NCI-H1436 treated with DMSO at 0.1 percent for 48 hours (cell line): ENCODE measurements at places on chromosomes 5 and 9.

DNA sequence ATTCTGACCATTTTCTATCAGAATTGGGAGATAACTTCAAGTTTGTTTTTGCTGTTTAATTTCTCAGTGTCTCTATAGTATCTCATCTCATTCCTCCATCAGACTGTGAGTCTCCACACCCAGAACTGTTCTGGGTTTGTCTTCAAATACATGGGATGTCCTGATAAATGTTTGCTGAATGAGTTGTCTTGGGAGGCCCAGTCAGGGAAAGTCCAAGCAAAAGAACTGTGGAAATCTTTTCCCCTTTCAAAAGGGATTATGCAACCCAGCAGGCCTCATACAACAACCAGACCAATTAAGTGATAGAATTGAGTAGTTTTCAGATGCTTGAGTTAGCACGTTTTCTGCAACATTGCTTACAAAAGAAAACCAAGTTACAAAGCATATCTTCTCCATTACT is 324.4 kb downstream of the BRINP1 start:
- DNase-seq: no peak

DNA sequence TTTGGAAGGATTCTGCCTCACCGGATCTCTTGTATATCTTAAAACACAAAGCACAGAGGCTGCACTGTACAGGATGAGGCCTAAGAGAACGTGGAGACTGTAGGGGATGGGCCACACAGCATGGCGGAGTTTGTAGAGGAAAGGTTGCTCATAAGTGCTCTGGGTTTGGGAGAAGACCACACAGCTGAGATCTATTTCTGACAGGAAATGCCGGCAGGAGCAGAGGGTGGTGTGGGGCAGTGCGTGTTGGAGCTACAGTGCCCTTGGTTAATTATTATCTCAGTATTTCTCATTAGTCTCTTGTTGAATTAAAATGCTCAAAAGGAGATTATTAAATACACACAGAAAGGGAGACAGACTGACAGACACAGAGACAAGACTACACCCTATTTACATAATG is 9.6 kb downstream of the PALM2AKAP2 start:
- no peak for DNase-seq

DNA sequence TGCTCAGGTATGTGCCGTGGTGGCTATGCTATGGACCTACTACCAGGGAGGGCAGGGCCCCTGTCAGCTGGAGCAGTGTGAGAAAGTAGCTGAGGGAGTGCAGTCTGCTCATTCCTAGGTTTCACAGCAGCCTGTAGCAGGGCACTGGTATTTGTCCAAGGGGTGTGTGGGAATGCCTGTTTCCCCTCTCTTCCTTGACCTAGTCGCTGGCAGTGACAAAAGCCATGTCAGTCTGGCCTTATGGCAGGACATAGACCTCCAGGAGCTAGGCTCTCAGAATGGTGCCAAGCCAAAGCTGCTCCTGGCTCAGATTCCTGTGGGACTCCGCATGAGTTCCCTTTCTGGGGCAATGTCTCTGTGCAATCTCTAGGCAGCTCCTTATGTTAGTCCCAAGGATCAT is 253.9 kb upstream of the TYRP1 start:
- DNase-seq: no peak

- no peak for DNase-seq
Observed at GRCh38 chr9:71769175-71770161, 1.2 kb upstream of the CEMIP2 start.

GRCh38 chr5:139363937-139364336 is 19.2 kb downstream of the SLC23A1 start:
- DNase-seq: no peak

DNA sequence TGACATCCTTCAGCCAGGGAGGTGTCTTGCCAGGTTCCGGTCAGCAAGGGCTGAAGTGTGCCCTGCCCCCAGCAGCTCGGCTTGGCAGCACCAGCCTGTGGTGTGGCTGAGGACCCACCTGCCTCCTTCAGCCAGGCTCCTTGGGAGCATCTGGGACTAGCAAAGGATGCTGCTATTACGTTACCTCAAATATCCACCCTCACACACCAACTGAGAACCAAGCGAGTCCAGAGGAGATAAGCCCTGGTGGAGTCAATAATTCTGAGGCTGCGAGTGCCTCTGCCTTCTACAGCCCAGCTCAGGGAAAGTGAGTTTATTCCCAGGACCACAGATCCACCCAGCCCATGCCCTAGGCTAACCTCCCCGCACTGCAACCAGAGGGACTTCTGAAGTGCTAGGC is 57.1 kb upstream of the FSTL4 start:
- DNase-seq: no peak

GRCh38 chr9:137456061-137456863 is 2.9 kb downstream of the NSMF start:
- no peak for DNase-seq

- DNase-seq: no peak
Observed at GRCh38 chr9:134850611-134851010, 30.0 kb upstream of the FCN2 start.

DNA sequence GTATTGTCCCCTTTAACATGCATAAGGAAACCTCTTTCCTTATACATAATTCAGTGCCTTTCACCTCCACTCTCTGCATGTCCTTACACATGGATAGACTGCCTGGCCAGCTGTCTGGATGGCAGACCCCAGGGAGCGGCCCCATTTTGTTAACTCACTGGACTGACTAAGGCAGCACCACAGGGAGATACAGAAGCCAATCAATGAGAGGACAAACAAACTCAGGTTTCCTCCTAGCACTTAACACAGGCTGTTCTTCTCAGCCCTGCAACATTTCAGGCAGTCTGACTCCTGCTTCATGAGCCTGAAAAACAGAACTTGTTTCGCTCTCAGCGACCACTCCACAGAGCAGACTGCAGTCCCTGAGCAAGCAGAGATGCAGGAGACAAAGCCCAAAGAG is 135.4 kb upstream of the RASEF start:
- DNase-seq: no peak
